ENCODE measurements at places on chromosomes 7 and 10.
A peak's percentile ranks its signal among the peaks of the same experiment; 100 is the strongest.

DNA sequence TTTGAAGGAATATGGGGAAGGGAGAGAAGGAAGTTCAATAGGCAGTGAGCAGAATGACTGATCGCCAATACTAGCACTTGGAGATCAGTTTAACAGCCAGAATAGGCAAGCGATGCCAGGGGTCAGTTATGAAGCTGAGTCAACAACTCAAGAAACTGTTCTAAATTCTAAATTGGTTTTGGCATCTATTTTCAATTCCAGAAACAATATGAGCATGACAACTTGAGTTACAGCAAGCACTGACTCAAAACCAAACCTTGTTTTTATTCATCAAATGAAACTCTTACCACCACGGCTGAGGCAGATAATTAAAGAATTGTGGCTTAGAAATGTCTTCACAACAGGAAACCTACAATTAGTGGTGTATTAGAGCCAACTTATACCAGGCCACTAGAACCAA is 180.5 kb upstream of the ASAH2 start:
- ATAC-seq: no peak

GRCh38 chr10:100659361-100660098 is 85.9 kb upstream of the PAX2 start:
- peak; percentile 2 for ATAC-seq

- no peak for ATAC-seq
Measured at GRCh38 chr7:145036604-145037405, 201.0 kb upstream of the TPK1 start.

- no peak for ATAC-seq
Measured at GRCh38 chr7:98569691-98570337, 47.3 kb upstream of the NPTX2 start.
